SHP77 (cell line): ENCODE measurements at places on chromosomes 6 and 20.
A peak's percentile ranks its signal among the peaks of the same experiment; 100 is the strongest.

DNA sequence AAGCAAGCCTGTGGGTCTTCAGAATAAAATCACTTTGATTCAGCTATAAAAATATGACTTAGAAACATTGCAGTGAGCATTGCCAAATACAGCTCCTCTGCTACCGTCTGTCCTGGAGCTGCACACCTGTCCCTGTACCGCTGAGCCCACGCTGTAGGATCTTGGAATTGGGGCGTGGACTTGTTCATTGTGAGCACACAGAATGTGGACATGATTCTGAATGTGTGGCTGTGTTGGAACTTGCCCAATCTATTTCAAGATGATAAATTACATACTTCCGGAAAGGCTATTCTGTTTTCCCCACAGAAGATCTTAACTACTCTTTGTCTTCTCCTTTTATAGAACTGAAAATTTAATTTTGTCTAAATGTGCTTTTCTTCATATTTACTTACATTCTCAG lies 107.3 kb downstream of the UST start:
- no peak for DNase-seq

- no peak for DNase-seq
Observed at GRCh38 chr6:165634101-165634880, 28.8 kb downstream of the PDE10A start.

DNA sequence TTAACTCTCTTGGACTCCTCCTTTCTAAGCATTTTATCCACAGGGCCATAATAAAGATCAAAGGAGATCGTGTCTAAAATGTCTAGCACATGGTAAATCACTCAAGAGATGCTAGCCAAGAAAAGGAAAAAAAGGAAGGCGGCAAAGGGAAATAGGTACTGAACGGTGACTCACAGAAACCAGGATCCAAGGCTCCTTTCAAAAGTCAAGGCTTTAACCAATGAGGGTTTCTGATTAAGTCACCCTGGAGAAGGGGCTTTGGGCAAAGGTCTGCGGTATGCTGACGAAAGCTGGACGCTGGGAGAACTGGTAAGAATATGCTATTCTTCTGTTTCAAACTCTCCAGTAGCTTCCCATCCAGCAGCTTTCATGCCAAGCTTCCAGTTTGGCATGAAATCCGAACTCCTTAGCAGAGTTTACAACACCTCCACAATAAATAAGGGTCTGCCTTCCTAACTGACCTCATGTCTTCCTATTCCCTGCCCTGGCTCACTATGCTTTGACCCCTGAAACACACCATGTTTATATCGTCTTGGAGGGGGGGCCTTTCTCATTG lies 1.0 kb downstream of the TOMM34 start:
- no peak for DNase-seq

DNA sequence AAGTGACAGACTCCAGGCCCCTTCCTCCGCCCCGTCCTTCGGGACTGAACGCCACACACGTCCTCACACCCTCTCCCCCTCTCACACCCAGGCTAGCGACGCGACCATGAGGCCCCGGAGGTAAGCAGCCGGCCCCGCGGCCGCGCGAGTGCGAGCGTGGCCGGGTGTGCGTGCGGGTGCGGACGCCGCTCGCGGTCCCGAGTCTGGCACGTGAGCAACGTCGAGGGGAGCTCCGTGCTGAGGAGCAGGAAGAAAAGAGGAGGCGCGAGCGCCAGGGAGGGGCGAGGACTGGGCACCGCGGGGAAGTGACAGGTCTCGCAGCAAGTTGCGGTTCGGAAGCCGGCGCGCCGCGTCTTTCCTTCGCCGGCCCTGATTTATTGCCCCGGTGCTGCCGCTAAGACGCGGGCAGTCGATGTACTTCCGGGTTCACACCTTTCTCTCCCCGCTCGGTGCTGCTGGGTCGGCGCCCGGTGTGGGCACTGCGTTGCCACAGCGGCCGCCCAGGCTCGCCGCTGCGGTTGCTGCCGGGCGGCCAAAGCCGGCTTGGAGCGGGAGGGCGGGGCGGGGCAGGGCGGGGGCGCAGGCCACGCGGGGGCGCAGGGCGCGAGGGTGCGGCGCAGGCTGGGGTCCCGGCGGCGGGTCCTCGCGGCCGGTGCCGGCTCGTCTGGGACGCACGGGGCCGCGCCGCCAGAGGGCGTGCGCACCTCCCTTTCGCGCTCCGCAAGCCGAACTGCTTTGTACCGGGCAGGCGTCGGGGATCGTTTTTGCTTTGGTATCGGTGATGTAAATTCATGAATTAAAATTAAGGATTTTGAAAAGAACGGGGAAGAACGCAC lies 15.8 kb upstream of the LIN28B start:
- peak; percentile 13 for DNase-seq

GRCh38 chr6:84707171-84707570 lies 57.2 kb downstream of the TBX18 start:
- no peak for DNase-seq

- peak; percentile 4 for DNase-seq
Observed at GRCh38 chr6:138278326-138278725, 60.0 kb upstream of the PBOV1 start.

GRCh38 chr6:34393191-34393965 lies 909 bp upstream of the NUDT3 start:
- DNase-seq, result no peak

DNA sequence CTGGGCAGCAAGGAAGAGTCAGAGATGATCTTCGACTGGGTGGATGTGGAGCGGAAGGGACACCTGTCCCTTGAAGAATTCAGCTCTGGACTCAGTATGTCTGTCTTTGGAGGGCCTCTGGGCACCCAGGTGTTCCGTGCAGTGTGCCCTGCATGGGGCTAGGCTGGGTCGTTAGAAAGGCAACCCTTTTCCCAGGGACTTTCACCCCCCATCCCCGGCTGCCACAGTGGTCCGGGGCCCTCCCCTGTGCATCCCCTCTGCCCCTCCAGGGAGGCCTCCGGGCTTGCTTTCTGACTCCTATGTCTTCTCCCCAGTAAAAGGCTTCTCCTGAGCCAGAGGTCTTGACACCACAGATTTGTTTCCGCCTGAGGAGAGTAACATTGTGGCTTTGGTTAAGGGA lies 16.2 kb downstream of the RAB44 start:
- DNase-seq, result no peak

GRCh38 chr20:50115041-50115512 lies 2.1 kb upstream of the UBE2V1 start:
- DNase-seq, result no peak

GRCh38 chr6:139429580-139430145 lies 55.2 kb upstream of the CITED2 start:
- no peak for DNase-seq

- DNase-seq, result no peak
Observed at GRCh38 chr6:39634646-39635341, 90.4 kb downstream of the KIF6 start.

DNA sequence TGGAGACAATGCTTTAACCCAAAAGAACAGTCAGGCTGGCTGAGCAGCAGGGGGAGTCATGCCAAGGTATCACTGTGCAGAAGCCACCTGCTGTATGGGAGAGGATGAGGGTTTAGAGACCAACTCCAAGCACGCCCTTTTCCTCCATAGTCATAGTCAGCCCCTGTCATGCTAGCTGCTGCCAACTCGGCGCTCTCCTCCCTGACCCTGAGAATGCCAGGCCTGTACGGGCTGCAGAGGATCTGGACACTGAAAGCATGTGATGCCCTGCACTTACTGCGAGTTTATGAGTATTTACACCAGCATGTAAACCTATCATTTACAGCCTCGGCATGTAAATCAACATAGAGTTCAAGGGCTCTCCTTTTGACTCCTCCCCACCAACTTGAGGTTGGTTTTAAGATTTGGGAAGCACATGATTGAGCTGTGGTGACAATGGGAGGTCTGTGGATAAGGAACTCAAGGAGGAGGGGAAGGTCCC lies 11.7 kb upstream of the SCUBE3 start:
- DNase-seq, result no peak

DNA sequence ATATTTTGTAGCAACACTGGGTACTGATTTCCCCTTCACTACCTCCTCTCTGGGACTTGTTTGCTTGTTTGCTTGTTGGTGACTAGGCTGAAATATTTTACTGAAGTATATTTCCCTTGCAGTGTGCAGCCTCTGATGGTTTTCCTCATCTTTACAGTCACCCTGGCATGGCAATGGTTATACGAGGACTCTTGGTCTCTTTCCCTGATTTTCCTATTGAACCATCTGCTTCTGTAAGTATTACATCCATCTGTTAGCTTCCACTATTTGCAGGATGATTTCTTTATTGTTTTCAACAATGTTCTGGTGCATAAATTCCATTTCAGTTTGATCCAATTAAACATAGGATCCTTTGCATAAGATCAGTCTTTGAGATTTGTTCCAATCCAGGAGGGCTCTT lies 465.1 kb downstream of the MEI4 start:
- no peak for DNase-seq

DNA sequence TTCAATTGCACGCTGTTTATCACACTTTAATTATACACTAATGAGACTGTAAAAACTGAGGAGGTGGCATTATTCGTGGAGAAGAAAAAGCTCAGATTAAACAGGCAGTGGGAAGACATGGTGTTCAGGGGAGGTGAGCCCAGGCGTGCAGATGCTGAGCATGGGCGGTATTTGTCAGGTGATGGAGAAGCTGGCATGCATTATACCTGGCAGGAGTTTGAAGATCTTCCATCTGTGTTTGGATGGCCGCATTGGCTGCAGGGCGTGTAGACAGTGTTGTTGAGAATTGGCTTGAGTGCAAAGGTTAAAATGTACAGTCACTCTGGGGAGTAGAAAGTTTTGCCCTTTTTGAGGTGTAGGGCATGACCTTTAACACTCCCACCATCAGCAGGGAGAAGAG lies 213.8 kb downstream of the ERMARD start:
- DNase-seq, result no peak

DNA sequence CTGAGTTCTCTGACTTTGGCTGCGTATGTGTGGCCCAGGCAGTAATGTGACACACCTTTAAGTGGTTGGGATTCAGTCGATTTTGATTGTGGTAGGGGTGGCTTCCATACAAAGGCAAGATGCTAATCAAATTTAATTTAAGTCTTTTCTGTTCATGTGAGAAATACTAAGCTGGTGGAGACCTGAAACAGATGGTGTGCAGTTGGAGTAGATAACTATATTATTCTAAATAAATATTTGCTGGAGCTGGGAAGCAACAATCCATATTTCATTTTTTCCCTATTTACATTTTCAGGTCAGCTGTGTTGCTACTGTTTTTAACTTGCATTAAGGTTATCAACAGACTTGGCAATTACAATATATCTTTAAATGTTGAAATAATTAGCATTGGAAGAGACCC lies 67.4 kb upstream of the C20orf144 start:
- DNase-seq, result no peak

DNA sequence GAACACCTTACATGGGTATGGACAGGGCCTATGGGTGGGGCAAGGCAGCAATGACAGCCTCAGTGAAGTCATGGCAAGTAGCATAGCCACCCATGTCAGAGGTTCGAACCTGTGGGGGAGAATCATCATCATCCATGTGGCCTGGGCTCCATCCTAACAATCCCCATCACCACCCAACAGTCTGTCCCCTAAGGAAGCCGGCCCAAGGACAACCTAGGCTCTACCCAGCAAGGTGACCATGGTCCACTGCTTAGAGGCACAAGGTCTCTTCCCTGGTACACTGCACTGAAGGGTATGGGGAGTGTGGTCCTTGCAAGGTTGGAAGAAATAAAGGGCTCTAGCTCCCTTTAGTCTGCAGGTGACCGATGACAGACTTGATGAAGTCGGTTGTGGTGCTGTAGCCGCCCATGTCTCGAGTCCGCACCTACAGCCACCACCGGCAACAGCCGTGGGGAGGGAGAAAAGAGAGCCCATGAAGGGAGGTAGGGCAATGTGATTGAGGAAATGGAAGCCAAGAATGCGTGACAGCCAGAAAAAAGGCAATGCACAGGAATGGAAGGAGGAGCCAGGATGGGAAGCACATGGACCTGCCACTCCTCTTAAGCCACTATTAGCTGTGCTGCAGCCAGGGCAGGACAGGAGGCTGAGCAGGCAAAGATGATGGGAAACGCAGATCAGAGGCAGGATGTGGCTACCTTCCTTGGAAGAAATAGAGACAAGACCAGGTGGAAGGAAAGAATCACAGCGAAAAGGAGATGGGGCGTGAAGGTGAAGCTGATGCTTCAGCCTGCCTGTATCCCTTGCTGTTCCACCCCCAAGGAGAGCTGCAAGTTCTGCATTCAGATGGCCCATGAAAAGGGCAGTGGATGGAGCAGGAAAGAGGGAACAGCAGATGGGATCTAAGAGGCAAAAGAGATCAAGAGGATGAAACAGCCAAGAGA lies 5.3 kb downstream of the IDH3B start:
- no peak for DNase-seq

DNA sequence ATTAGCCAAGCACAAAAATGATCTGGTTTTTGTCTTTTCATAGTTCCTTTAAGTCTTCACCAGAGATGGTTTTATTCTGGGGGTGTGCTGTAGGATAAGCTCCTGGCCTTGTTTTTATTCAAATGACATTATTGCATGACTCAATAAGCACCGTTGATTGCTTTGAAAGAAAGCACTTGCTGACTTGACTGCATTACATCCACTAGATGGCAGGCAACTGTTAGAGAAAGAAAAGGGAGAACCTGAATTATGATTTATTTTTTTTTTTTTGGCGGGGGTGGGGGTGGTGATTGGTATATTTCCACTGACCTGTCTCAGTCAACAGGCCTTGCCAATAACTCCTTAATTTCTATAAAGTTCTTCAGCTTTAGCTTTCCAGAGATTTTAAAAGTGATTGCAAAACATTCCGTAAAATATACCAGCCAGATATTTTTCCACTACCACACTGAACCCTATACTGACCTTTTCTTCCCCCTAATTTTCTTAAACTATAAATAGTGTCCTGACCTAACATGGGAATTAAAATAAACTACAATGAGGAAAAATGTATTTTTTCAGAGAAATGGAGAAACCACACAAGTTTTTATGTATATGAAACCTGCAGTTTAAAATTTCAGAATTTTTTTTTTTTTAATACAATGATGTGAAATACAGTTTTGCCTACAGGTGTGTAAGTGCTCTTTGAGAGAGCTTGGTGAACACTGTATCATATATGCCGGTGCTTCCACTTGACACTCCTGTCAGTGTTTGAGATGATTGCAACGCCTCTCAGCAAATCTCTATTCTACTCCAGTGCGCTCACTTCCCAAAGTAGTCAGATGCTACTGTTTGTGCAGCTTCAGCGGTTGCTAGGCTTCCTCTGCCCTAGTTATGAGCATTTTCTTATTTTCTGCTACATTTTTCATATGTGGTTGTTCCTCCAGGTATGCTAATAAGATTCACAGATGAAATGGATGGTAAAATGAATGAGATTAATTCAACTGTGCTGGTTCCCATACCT lies 274.3 kb downstream of the CD109 start:
- peak; percentile 45 for DNase-seq

DNA sequence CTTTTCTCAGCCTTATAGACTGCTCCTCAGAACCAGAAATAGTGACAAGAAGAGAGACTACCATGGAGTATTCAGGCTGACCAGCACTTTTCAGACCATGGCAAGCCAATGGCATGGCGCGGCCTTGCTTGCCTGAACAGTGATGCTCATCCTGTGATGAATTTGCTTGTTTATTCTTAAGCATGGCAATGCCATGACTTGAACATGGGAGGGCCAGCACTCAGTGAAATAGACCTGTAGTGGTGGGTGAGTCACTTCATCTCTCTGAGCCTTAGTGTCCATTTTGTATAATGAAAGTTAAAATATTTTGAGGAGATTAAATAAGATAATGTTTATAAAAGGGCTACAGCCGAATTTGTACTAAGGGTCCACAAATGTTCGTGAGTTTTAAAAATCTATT lies 79.1 kb downstream of the LRRC1 start:
- DNase-seq, result no peak

- DNase-seq, result no peak
Observed at GRCh38 chr6:84350397-84350796, 123.0 kb upstream of the CEP162 start.
